ENCODE measurements at places on chromosomes 11 and 22. TPM values are rescaled to one million over a fixed set of nuclear protein-coding genes. Genes with fewer than 3 reads are reported as not detected.

FAM111B gene
- total RNA-seq: 6.9 TPM

UBASH3B gene
- total RNA-seq: 36.5 TPM

WNT11 gene
- 1.7 TPM for total RNA-seq

ANGPTL5 gene
- 0.10 TPM for total RNA-seq

CCDC87 gene
- 0.61 TPM for total RNA-seq

TCN2 gene
- 5.2 TPM for total RNA-seq

OR6T1 gene
- total RNA-seq: not detected

NUP160 gene
- total RNA-seq: 25.3 TPM

E2F8 gene
- total RNA-seq: 7.2 TPM

OR51B5 gene
- total RNA-seq: 0.13 TPM

LYVE1 gene
- total RNA-seq: 0.20 TPM

TPBGL gene
- 0.14 TPM for total RNA-seq

FGF3 gene
- not detected for total RNA-seq

RAB38 gene
- total RNA-seq: 1.0 TPM

KCNK4 gene
- total RNA-seq: not detected

PEX16 gene
- total RNA-seq: 16.2 TPM

ATG13 gene
- 53.7 TPM for total RNA-seq

PARVB gene
- 42.5 TPM for total RNA-seq

JOSD1 gene
- 32.1 TPM for total RNA-seq

All from A549 treated with Mapracorat at 1 μM for 4 hours (cell line).